A549 (cell line): ENCODE measurements at places on chromosomes 1 and 21.
A peak's percentile ranks its signal among the peaks of the same experiment; 100 is the strongest.

DNA sequence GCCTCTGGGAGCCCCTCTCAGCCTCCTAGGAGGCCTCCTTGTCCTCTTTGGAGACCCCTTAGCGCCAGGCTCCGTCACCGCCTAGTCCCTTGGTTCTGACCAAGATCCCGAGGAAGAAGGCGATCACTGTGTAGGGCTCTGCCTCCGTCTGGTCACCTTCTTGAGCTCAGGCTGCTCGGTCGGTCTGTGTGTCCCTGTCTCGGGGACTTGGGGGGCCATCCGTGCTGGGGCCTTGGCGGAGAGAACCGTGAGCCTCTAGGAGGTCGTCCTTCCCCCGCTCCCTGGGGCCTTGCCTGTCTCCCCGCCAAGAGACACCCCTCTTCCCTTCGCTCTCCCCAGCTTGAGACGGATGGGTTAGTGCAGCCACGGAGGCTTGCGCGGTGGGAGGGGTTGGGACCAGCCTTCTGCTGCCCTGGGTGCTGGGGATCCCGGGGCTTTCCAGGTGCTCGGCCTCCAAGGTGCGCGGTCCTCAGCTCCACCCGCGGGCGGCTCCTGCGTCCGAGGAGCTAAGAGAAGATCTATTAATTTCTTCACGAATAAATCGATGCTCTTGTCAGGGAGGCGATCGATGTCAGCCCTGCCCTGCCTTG is 701 bp upstream of the INSRR start:
- no peak for DNase-seq

- DNase-seq = no peak
Observed at GRCh38 chr1:212161231-212161781, 123.9 kb upstream of the PPP2R5A start.

- DNase-seq = no peak
Observed at GRCh38 chr1:23807453-23807852, 6.9 kb upstream of the GALE start.

- DNase-seq = no peak
Observed at GRCh38 chr1:71019233-71019969, 28.2 kb downstream of the PTGER3 start.

DNA sequence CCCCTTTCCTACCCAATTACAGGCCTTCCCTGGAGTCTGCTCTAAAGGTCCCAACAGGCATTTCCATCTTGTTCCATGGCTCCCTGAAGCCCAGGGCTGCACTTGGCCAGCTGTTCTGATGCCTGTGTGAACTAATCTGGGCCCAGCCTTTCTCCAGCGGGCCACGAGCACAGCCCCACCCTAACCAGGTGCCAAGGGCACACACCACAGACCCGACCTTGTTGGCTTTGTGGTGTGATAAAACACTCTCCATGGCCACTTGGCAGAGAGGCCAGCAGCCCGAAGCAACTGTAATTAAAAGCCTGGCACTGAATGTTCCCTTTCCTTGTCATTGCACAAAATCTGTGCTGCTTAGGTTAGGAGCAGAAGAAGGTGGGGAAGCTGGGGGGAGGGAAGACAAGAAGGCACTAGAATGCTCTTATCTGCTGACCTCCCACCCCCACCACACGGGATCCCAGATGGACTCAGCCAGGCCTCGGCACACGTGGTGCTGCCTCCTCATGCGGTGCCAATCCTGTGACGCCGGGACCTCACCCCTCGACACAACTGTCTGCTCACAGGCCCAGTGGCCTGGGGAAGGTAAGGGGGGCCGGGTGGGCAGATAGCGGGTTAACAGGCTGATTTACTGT is 9.9 kb downstream of the HCRTR1 start:
- no peak for DNase-seq

DNA sequence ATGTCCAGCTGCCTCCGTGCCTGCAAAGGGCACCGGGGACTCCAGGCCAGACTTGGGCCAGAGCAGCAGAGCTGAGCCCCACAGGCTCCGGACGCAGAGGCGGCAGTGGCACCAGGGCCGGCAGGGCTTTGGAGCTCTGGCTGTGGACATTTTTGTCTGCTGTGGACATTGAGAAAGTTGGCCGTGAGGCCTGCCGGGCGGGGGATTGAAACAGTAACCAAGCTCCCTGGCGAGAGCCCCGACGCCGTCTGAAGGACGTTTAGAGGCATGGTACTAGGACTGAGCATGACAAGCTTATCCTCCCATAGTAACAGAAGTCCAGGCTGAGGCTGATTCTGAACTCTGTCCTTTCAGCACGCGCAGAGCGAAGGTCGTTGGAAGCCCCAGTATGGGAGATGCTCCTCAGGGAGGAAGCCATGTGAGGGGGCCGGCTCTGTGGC is 323.8 kb downstream of the AMY1C start:
- no peak for DNase-seq

GRCh38 chr21:34282223-34282622 is 81.6 kb upstream of the KCNE2 start:
- no peak for DNase-seq

- no peak for DNase-seq
Observed at GRCh38 chr21:16742131-16742641, 770.7 kb upstream of the CXADR start.

GRCh38 chr1:3350506-3351261 is 103.8 kb upstream of the ARHGEF16 start:
- peak; percentile 3 for DNase-seq

DNA sequence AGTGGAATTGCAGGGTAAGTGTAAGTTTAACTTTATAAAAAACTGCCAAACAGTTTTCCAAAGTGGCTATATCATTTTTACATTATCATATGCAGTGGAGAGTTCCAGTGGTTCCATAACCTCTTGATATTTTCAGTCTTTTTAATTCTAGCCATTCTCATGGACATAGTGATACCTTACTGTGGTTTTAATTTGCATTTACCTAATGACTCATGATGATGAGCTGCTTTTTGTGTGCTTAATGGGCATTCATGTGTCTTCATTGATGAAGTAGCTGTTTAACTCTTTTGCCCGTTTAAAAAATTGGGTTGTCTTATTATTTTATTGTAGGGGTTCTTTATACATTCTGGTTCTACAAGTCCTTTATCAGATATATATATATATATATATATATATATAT is 29.4 kb downstream of the SNX27 start:
- DNase-seq = no peak

DNA sequence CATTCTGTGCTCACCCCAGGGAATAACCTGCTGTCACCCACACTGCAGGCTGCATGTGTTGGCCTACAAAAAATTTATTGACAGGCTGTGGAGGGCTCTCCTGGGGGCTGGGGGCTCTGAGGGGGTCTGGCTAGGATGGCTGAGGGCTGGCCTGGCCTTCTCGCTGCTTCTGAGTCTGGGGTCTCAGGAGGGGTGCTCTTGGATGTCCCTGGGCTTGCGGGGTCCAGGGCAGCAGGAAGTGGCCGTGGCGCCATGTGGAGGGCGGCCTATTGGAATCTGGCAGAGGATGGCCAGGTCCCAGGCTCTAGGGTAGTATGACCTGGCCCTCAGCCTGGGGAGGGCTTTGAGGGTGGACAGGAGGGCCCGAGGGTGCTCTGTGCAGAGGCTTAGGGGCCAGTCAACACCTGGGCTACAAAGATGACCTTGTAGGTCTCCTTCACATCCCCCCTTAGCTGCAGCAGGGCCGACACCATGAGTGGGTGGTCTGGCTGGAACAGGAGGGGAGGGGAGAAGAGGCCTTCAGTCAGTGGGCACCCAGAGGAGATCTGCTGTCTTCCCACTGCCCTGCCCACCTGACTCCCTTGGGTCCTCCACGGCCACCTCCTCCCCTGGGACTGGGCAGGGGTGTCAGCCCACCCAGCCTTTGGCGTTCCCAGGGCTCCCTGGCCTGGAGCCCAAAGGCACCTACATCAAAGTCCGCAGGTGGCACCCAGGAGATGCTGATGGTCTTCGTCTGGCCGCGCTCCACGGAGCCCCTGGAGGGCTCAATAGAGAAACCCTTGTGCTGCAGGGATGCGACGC is 3.0 kb upstream of the TMEM52 start:
- DNase-seq = no peak

- DNase-seq = peak; percentile 26
Observed at GRCh38 chr1:203858055-203858454, 3.3 kb upstream of the SNRPE start.

DNA sequence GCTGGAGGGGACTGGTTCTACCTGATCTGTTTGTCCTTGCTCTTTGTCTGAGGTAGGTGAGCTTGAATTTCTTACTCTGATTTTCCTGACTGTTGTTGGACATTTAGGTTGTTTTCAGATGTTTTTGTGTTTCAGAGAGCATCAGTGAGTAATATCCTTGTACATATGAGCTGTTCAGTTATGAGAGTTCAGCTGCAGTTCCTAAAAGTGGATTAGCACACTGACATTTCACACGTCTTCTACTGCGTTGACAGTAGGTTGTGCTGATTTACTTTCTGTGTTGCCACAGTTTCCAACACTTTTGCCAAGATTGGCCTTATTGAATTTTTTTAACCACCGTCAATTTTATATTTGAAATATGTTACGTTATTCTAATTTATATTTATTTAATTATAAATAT is 27.7 kb downstream of the CXADR start:
- no peak for DNase-seq

DNA sequence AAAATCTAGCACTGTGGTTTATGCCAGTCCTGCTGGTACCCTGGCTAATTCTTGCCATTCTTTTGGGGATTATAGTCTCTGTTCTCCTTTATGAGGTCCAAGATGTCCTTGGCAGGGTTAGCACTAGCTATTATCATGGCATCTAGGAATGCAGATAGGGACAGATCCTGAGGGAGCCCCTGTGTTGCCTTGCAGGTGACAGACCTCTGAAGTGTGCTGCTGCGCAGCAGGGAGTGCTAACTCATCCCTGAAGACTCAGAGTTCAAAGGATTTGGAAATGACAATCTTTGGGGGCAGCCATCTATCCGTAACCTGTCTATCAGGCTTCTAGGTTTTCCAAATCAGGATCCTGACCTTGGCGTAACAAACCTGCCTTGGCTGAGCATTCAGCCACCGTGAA is 16.3 kb downstream of the ZFYVE9 start:
- DNase-seq = no peak

- no peak for DNase-seq
Observed at GRCh38 chr1:165871311-165872067, 44.1 kb downstream of the UCK2 start.

GRCh38 chr1:203867802-203868201 is 6.4 kb downstream of the SNRPE start:
- DNase-seq = no peak

DNA sequence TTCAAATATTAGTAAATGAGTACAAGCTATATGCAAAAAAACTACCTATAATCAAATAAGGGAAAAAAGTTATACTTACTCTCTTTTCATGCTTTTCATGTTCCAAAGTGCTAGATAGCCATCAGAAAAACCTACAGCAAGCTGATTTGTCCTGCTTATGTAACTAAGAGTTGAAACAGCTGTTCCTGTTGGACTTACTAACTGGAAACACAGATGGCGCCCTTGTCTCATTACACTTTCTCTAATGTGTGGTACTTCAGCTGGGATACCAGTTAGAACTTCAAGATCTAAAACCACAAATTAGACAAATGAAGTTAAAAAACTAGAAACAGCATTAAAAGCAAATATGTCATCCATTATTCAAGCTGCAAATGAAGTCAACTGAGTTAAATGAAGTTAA is 24.3 kb downstream of the AHCTF1 start:
- peak; percentile 51 for DNase-seq

DNA sequence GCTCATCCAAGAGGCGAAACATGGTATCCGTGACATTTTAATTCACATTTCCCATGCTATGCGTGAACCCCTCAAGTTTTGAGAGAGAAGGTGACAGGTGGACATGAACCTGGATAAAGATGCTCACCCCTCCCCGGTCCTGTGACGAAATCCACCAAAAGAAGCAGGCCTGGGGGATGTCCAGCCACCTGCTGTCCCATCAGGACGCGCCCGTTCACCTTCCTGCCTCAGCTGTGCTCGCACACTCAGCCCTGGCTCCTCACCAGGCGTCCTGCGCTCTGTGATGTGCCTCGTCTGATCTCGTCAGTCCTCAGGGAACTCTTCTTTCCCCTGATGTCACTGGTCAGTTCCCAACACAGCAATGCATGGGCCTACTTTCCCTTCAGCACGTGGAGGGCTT is 10.3 kb downstream of the FHAD1 start:
- no peak for DNase-seq
